ENCODE measurements at places on chromosomes 5 and 9.
A peak's percentile ranks its signal among the peaks of the same experiment; 100 is the strongest.

DNA sequence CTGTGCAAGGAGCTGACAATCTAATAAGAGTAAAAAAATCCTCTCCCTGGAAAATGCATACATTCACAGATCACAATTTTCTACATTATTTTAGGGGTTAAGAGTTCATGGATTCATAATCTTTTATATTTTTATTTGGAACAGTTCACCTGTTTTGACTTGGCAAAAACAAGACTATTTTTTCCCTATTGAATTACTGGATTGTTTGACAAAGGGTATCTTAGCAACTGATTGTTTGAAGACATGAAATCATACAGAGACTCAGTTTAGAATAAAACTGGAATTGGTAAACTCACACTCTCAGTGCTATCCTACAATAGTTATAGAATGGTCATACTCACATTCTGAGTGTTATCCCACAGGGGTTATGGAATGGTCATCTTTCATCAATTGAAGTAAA, 358.2 kb upstream of the PTGER4 start:
- DNase-seq: no peak

DNA sequence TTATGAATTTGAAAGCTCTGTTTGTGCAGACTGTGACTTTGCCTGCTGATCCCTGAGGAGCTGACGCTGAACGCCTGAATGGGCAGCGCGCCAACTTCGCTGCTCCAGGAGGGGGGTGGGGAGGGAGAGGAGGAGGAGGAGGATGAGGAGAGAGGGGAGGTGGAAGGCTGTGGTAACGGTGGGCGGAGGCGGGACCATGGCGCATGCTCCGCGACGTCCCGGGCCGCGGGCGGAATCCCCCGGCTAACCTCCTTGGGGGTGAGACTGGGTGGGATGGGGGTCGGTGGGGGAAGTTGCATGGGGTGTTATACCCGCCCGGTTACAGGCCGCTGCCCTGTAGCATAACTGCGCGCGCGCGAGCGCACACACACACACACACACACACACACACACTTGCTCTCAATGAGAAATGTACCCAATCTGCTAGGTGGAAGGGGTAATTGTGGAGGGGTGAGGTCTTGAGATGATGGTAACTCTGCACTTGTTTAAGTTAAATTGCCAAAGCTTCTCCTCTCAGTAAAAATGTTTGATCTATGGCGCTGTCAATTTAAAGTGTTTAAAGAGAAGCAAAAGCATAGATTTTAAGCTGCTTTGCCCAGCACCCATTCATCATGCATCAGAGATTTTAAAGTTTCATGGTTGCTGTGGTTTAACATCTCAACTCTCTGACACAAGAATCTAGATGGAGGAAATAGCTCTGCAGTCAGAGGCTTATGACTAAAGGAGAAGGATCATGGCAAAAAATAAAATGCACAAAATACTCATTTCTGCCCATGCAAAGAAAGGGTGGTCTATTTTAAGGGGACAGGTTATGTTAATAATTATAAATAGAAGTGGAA, 76.6 kb upstream of the TBCA start:
- DNase-seq: no peak

DNA sequence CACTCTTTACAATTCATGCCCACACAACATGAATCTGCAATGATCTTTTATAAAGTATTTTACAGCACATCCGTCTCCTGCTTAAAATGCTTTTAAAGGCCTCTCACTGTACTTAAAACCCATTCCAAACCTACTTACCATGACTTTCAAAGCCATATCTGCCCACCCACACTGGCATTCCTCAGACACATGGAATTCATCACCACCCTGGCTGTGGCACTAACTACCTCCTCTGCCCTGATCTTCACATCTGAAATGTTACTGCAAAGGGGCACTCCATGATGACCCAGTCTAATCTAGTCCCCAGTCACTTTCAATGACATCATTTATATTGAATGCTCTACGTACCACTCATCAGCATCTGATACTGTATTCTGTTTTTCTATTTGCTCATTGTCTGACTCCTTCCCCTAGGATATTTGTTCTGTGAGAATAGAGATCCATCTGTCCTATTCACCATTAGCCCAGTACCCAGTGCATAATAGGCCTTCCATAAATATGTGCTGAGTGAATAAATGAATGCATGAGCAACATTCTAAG, 193.2 kb upstream of the KIF2A start:
- DNase-seq: no peak

- no peak for DNase-seq
Observed at GRCh38 chr5:95923918-95924544, 37.6 kb downstream of the ELL2 start.

GRCh38 chr9:38094165-38094564, 25.1 kb upstream of the SHB start:
- no peak for DNase-seq

GRCh38 chr9:4170231-4170630, 129.6 kb downstream of the GLIS3 start:
- DNase-seq: no peak

- no peak for DNase-seq
Observed at GRCh38 chr9:110021891-110022290, 186.1 kb downstream of the C9orf152 start.

DNA sequence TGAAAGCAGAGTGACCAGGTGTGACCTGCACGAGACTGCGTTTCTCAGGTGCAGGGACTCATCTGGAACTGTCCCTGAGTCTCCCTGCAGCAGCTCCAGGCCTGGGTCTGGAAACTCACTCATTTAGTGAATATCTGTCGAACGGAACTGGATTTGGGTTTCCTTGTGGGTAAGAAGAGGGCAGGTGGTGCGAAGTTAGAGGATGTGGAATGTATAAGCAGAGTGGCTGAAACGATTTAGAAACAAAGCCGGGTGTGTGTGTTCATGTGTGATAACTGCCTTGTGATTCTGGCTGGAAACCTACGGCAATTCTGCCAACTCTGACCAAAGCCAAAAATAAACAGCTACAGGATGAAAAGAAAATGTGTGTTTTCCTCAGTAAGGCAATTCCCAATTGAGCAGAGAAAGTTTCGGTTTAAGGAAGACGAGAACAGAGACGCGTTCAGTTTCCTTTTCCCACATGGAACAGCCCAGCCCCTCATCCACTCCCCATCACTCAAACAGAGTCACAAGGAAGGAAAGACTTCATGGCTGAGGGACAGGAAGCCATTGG, 130.3 kb downstream of the NSG2 start:
- DNase-seq: no peak

GRCh38 chr5:40649463-40650030, 30.2 kb upstream of the PTGER4 start:
- no peak for DNase-seq

- peak; percentile 34 for DNase-seq
Observed at GRCh38 chr5:138068742-138069600, 14.9 kb upstream of the WNT8A start.

DNA sequence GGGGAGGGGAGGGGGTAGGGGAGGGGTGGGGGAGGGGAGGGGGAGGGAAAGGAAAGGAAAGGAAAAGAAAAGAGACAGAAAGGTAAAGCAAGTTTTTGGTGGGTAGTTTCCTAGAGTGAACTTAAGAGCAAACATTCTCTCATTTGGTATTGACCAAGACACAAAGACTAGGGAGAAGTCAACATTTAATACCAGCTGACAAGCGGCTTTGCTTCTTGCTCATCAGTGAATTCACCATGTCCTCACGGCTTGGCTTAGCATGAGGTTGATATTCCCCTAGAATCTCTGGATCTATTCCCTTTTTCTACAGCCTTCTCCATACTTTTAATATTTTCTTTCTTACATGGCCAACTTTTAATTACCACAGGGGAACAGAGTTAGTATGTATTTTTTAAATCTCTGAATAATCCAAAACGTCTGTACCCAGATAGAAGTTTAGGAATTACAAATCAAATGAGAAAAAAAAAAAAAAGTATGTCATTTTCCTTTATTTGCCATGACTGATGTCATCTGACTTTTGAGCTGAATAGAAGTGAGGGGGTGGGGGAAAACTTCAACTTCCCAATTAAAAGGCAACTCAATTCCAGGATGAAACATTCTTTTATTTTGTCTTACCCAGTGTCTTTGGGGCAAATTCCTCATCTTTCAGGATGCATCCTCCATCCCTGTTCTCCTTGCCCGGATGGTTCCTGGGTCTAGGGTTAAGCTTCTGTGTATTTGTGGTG, 40.1 kb upstream of the GLIS3 start:
- no peak for DNase-seq

DNA sequence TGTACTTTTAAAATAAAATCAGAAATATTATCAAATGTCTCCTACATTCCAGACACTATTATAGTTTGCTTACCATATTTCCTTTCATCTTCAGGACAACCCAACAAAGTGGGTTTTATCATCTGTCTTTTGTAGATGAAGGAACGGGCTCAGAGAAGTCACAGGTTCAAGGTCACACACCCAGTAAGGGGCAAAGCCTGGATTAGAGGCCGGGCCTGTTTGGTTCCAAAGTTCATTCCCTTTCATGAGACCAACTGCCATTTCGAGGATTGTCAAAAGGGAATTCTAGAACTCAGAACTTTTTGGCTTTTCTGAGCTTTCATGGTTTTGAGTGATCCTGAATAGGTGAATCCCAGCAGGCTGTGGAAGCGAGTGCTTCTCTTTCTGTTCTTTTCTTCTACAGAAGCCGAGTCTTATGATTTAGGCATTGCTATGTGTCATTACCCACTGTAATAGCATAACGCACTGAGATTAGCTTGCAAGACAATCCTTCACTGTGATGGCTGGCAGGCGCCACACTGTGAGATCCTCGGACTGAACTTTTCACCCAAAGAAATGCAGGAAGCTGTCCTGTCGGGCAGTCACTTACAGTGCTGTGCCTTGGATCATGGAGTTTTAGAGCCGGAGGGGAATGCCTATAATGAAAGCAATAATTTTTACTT, 43.8 kb upstream of the ANKH start:
- no peak for DNase-seq

DNA sequence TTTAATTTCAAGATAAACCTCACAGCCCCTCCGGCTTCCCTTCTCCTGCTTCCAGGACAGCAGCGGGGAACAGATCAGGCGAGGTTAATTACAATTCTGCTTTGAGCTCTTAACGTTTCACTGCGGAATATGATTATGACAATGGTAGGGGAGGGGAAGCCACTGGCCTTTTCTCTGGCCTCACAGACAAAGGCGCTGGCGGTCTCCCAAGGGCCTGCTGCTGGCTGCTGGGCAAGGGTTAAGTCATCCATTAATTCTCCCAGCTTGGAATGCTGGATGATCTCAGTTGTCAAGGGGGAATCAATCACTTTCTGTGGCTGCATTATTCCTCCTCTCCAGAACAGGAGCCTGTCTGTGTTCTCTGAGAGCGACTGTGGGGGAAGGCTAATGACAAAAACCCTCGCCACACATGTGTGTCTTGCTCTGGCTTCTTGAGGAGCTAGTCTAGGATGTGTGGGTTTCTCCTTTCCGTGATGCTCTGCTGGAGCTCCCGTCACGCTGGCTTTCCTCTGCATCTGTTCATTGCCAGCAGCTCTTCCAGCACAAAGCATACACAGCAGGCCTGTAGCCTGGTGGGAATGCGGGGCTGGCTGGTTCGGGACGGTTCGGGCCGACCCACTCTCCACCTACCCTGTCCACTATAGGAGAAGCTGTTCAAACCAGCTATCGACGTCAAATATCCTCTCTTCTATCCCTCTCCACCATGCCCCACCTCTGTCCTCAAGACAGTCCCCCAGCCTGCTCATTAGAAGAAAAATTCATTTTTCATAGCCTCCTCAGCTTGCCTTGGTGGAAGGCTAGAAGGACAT, 82.8 kb downstream of the DCP2 start:
- no peak for DNase-seq

GRCh38 chr9:35279946-35280345, 118.1 kb downstream of the UNC13B start:
- DNase-seq: no peak

DNA sequence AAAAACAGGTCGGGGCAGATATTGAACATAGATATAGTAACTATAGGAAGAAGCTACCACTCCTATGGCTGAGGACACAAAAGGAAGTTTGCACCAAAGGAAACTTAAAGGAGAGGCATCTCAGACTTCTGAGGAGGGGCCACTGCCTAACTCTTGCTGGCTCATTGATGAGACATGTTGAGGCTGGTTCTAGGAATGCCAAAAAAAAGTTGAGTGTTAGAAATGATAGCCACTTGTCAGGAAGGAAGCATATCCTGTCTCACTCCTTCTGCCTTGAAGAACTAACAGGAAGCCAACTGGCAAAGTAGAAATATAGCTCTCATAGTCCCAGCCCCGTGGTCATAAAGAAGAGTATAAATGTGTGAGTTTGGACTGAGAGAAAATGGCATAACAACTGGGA, 23.3 kb upstream of the STOM start:
- no peak for DNase-seq

GRCh38 chr9:84858364-84858763, 188.8 kb downstream of the NTRK2 start:
- DNase-seq: no peak

DNA sequence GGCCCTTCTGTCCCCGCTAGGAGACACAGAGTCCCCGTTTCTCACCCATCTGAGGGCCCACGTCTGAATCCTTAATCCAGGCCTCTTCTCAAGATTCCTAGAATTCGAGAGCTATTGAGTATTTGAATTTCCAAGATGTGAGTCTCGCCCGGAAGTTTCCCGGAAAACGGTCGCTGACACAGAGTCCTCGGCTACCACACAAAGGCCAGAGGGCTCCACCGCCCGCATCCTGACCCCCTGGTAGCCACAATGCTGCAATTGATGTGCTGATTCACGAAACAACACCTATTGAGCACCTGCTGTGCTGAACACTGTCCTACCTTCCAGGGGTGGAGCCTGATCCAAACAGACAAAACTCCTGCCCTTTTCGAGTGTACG, 670 bp upstream of the FBP1 start:
- DNase-seq: no peak

GRCh38 chr9:24007185-24007584, 181.1 kb upstream of the ELAVL2 start:
- DNase-seq: no peak

DNA sequence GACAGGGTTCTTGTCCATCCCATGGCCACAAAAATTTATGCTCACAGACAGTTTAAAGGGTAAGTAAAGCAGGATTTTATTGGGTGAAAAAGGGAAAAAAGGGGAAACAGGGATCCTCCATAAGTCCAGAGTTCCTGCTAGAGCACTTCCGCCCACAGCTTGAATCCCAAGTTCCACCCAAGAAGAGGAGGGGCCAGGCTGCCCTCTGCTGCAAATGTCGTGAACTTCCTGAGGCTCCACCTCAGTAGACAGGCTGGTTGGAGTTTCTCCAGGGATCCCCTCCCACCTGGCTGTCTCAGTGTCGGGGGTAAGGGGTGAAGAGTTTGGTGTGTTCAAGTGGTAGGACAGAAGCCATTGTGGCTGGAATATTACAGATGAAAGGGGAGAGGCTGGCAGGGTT, 275.0 kb upstream of the SGCD start:
- no peak for DNase-seq

- DNase-seq: no peak
Observed at GRCh38 chr5:59744531-59744992, 149.0 kb downstream of the PDE4D start.

- DNase-seq: no peak
Observed at GRCh38 chr9:78130004-78130403, 98.4 kb upstream of the GNAQ start.

GRCh38 chr9:137295849-137296669, 6.0 kb downstream of the NRARP start:
- DNase-seq: no peak

GRCh38 chr9:20310024-20310423, 312.3 kb downstream of the MLLT3 start:
- DNase-seq: no peak
